ENCODE measurements at places on chromosomes 12 and 14.

DNA sequence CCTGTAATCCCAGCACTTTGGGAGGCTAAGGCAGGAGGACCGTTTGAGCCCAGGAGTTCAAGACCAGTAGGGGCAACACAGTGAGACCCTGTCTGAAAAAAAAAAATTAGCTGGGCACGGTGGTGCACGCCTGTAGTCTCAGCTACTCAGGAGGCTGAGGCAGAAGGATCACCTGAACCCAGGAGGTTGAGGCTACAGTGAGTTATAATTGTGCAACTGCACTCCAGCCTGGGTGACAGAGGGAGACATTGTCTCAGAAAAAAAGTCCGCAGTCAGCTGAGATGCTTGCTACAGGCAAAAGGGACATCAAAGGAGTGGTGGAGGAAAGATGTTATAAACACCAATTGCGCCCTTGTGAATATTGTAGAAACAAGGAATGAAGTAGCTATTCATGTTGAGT lies 77.8 kb downstream of the NDUFA12 start:
- DNase-seq: no peak

DNA sequence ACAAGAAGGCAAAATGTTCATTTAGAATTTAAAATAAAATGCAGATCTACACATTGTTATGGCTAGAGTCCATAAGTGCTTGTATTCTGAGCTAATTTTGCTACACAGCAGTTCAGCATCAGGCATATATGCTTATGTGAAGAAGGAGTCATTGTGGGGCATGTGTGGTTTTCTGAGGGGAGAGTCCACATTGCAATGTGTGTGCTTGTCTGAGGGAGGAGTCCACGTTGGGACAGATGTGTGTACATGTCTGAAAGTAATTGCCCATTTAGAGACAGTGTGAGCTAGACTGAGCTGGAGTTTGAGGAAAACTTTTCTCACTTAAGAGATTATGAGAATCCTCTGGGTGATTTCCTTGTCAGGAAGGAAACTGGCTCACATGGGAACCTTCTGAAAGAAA lies 767.9 kb downstream of the TMEM121 start:
- no peak for DNase-seq

DNA sequence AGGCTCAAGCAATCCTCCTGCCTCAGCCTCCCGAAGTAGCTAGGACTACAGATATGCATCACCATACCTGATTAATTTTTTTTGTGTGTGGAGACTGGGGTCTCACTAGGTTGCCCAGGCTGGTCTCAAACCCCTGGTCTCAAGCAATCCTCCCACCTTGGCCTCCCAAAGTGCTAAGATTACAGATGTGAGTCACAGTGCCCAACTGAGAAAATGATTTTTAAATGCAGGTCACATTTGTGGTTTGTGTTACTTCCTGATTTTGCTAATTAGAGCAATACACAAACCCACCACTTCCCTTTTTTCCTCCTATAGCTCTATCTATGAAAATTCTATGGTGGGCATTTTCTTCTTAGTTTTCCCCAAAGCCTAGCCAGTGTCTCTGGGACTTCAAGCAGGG lies 45.5 kb upstream of the TMEM263 start:
- DNase-seq: no peak

DNA sequence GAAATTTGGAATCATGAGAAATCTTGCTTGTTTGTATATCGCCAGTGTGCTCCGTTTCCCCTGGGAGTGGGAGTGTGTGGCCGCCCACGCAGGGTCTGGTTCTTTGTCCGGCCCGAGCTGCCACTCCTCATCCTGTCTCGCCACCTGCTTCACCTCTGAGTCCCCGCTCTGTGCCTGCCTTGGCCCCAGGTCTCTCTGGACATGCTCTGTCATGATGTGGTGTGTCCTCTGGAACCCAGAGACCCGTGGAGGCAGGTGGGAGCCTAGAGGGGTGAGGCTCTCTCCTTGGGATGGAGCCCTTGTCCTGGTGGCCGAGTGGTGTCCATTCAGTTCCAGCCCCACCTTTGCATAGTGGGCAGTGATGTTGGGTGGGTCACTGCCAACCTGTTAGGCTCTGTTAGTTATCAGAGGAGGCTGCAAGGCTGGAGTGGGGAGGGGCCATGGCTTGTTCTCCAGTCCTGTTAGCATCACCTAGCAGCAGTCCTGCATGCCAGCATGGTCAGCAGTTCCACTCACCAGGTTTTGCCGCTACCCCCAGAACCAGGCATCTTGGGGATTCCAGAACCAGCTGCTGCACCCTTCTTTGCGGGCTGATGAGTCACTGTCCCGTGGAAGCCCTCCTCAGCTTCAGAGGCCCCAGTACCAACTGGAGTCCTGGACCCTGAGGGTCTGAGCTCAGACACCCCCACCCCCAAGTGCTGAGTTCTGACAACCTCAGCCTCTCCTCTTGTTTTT lies 76.5 kb downstream of the EP400 start:
- no peak for DNase-seq

DNA sequence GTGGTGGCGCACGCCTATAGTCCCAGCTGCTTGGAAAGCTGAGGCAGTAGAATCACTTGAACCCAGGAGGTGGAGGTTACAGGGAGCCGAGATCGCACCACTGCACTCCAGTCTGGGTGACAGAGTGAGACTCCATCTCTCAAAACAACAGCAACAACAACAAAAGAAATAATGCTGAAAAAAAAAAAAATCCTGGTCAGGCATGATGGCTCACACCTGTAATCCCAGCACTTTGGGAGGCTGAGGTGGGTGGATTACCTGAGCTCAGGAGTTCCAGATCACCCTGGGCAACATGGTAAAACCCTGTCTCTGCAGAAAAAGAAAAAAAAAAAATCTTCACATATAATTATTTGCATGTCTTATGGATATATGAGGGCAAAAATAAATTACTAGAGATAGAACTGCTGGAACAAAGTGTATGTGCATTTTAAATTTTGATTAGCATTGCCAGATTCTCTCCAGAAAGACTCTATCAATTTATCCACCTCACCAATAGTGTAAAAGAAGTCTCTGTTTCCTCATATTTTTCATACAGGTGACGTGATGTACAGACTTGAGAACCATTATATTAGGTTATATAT lies 75.4 kb downstream of the ATXN2 start:
- no peak for DNase-seq

DNA sequence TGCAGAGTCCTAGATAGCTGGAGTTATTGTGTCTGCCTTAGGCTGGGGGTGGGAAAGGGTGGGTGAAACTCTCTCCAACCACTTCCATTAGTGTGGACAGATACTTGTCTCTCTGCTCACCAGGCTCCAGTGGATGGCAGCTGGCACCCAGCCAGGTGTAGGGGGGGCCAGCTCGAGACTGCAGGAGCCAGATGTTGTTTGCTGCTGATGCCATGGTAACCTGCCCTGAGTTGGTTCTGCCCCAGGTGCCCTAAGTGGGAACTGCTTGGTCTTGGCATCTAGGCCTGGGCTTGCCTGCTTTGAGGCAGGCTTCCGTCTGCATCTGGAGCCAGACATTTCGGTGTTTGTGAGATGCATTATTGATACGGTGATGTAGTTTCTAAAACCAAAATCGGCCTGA lies 82.2 kb downstream of the ADCK1 start:
- DNase-seq: no peak

GRCh38 chr12:85007836-85008235 lies 28.2 kb downstream of the TSPAN19 start:
- DNase-seq: no peak

All from activated gamma-delta T cell (primary cell).